ENCODE measurements at places on chromosomes 5 and 9. TPM values are rescaled to one million over a fixed set of nuclear protein-coding genes. Genes with fewer than 3 reads are reported as not detected.
A peak's percentile ranks its signal among the peaks of the same experiment; 100 is the strongest.

Gene PTGDS
- 5.6 TPM for total RNA-seq

- DNase-seq, result no peak
These were observed 67.3 kb upstream of the SGCD start for GRCh38 chr5:156259618-156260017.

DNA sequence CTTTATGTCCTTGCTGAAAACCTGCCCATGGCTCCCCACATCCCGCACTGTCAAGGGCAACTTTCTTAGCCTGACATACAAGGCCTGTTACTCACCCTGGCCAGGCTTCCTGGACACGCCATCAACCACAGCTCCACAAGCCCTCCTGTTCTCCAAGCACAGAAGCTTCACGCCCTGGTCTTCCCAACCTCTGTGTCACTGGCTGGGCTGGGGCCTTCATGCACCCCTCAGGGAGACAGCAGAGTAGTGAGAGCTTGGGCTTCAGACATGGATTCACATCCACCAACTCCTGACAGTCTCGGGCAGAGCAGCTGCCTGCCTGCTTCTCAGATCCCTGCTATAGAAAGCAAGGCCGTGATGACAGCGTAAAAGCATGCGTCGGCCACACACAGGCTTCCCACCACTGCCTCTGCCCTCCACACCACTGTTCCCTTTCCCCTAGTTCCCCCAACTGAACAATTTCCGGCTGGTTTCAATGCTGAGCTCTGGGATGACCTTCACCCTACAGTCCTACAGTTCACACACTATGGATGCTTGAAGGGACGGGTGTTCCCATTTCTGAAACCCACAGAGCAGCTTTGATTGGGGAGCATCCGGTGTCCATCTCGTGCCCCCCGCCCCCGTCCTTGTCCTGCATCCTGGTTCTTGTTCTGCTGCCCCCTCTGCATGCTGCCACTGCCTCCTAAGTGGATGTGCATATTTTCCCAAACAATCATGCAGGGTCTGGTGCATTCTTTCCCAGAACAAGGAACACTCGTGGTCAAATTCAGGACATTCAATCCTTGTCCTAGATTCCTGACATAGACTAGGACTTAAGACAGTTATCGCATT lies 33.4 kb upstream of the ADAMTS2 start:
- no peak for DNase-seq

Gene SPINK4
- not detected for total RNA-seq

- peak; percentile 62 for DNase-seq
These were observed 92.6 kb downstream of the CHSY3 start for GRCh38 chr5:129996896-129997295.

Gene ADAMTS13
- total RNA-seq, result 7.3 TPM

Gene RNF180
- 4.6 TPM for total RNA-seq

Gene ELOVL7
- total RNA-seq, result 0.72 TPM

GRCh38 chr9:16645970-16646369 lies 224.5 kb downstream of the BNC2 start:
- DNase-seq, result no peak

DNA sequence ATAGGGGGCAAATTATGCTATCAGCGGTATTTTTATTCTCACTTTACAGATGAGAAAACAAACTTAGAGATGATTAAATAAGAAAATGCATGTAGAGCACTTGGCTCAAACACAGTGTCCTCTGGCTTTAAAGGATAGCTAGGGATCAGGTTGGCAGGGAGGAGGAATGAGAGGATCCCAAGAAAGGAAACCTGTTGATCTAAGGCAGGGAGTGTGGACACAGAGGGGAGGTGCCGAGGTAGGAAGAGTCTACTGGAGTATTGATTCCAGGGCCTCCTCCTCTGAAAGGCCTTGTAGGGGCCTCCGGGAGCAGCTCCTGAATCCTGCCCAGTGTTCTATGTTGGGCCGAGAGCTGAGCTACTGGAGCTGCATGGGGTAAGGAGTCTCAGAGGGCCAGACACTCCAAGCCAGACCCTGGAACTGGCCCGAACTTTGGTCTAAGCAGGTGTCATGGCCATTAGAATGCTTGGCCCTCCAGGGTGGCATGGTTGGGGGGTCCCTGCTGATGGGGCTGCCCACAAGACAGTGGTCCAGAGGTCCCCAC lies 30.4 kb upstream of the TCF7 start:
- DNase-seq, result no peak

Gene GLDC
- total RNA-seq, result 8.9 TPM

GRCh38 chr5:136062366-136063274 lies 33.8 kb downstream of the TGFBI start:
- DNase-seq, result no peak

GRCh38 chr5:169442913-169443784 lies 140.4 kb upstream of the SPDL1 start:
- DNase-seq, result no peak

GRCh38 chr9:121439711-121440664 lies 59.7 kb downstream of the GGTA1 start:
- DNase-seq, result no peak

Gene MEIKIN
- not detected for total RNA-seq

Gene SNX2
- total RNA-seq, result 87.2 TPM

DNA sequence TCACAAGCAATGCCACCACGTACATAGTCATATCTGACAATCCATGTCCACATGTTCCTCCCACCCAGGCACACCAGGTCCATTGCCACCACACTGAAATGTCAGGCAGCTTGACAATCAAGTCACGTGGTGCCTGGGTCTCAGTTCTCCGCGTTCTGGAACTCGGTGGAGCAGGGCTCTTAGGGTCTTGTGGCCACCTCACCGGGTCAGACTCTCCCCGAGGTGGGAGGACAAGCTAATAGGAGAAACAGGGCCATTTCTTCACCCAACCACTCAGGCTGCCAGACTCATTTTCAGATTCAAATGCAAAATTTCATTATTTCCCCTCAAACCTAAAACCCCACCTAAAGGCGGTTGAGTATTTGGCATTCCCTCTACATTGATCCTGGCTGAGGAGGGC lies 200.5 kb upstream of the GAS1 start:
- no peak for DNase-seq

Gene CORO2A
- total RNA-seq, result 11.1 TPM

DNA sequence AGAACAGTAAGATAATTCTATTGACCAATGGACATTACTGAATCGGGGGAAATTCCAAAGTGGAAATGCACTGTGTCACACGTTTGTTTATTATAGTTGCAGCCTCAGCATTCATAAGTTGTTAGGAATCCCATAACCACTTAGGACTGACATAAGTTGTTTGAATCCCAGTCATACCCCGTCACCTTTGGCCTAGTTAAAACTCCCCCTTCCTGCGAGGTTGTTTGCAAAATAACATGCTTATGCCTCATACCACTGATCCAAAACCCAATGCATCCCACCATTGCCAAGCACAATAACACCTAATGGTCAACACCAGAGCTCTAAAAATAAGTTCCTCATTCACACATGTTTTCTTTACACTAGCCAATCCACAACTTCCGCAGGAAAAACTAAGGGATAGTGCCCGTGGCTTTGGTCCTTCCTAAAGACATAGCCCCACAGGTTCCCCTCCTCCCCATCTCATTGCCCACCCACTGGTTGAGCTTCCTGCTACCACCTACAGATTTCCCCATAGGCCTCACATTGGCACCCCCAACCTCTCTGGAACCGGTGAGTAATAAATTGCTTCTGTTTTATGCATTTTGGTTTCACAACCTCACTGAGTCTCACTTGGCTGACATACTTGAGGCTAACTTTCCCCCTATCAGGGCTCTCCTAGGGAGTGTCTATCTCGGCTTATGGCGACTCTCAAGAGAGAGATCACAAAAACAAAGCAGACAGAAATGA lies 42.3 kb upstream of the MUSK start:
- DNase-seq, result peak; percentile 87

- DNase-seq, result no peak
These were observed 34.8 kb upstream of the CDH6 start for GRCh38 chr5:31158686-31159085.

Gene NR2F1-AS1
- 7.3 TPM for total RNA-seq

GRCh38 chr5:100900142-100900795 lies 2.8 kb downstream of the ST8SIA4 start:
- DNase-seq, result peak; percentile 38

- DNase-seq, result no peak
These were observed 66.0 kb downstream of the RAB3C start for GRCh38 chr5:58648846-58649245.

Measured in astrocyte (in vitro differentiated cells and primary cell).